ENCODE measurements at places on chromosomes 6 and 20.

DNA sequence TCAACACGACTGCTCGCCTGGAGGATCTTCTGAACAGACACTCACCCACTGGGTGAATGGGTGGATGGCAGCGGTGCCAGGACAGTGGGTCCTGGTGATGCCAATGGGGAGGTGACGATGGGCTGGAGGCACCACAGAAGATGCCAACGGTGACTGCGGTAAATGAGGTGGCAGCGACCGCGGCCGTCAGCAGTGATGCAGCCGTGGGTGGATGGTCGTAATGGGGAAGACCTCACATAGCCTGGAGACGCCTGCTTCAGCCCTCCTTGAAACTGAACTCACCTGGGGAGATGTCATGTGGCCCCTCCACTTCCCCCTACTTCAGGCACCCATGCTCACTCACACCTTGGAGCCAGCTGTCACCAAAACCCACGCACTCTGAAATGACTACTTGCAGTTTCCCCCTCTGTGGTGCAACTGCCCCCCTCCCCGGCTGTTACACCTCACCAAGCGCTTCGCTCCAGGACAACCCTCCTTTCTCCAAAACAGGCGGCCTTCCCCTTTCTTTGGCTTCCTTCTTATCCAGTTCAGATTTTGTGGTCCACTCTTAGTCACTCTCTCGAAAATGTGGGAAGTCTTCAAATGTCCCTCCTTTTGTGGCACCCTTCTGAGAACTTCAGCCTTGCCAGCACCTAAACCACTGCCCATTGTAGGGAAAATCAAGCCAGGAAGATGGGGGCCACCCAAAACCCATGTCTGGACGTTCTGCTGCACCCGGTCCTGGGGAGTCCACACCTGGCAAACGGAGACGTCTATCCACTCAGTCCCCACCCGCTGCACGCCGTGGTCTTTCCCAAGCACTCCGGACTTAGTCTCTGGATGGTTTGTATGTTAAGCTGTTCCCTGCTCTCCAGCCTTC, 10.4 kb upstream of the ABHD16B start:
- no peak for DNase-seq

GRCh38 chr6:70459235-70459634, 45.9 kb downstream of the FAM135A start:
- DNase-seq, result no peak

GRCh38 chr20:7911586-7912330, 28.5 kb downstream of the HAO1 start:
- DNase-seq, result no peak

DNA sequence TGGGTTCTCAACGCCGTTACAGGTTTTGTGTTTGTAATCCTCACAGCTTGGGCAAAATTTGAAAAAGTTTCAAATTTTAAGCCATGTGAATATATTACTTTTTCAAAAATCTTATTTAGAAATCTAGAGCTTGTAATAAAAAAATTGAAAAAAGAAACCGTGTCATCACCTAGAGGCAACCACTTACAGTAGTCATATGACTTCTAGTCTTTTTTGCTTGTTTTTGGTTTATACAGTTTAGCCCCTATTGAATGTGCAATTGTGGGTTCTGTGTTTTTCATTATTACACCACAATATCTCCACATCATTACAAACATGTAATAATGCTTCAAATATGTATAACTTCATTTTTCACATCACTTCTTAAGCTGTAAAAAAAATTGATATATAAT, 888 bp downstream of the DYNLRB1 start:
- DNase-seq, result no peak

GRCh38 chr6:169957351-169957963, 206.0 kb downstream of the ERMARD start:
- DNase-seq, result no peak

DNA sequence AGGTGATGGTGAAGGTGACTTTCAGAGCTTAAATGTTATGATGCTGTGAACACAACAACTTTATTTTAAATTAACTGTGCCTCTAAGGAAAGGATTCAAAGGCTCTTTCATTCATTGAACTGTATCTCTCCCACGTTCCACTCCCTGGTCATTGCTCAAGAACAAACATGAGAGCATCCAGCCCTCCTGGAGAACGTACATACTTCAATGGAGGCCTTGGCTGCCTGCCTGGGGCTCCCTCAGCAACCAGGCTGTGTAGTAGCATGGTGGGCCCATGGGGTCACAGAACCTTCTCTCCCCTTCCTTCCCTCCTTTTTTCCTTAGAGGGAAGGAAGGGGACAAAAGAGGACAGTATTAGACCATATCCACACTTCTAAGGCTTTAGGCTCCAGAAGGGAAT, 234.3 kb downstream of the CDC5L start:
- DNase-seq, result no peak

GRCh38 chr20:40562031-40562430, 127.0 kb downstream of the MAFB start:
- no peak for DNase-seq

GRCh38 chr20:62755817-62756724, 40.2 kb upstream of the MRGBP start:
- DNase-seq, result no peak

- DNase-seq, result no peak
Measured at GRCh38 chr6:89215391-89215790, 1.8 kb downstream of the GABRR1 start.

DNA sequence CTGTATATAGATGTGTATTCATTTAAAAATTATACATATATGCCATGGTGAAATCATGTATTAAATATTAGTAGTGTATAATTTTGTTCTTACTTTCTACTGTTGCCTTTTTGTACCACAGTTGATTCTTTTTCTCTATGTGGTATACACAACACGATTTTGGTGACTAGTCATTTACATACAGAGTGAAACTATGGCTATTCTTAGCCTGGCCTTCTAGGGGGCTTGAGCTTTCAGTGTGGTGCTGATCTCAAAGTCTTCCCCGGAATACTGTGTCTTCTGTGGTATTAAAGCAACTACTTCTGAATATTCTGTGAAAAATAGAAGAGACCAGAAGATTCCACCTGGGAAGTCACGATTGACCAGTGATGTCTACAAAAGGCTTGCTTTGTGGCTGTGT, 301.9 kb downstream of the UTRN start:
- no peak for DNase-seq

GRCh38 chr6:106749609-106750008, 120.2 kb downstream of the QRSL1 start:
- DNase-seq, result no peak

- no peak for DNase-seq
Measured at GRCh38 chr6:30171677-30172471, 8.5 kb downstream of the TRIM15 start.

DNA sequence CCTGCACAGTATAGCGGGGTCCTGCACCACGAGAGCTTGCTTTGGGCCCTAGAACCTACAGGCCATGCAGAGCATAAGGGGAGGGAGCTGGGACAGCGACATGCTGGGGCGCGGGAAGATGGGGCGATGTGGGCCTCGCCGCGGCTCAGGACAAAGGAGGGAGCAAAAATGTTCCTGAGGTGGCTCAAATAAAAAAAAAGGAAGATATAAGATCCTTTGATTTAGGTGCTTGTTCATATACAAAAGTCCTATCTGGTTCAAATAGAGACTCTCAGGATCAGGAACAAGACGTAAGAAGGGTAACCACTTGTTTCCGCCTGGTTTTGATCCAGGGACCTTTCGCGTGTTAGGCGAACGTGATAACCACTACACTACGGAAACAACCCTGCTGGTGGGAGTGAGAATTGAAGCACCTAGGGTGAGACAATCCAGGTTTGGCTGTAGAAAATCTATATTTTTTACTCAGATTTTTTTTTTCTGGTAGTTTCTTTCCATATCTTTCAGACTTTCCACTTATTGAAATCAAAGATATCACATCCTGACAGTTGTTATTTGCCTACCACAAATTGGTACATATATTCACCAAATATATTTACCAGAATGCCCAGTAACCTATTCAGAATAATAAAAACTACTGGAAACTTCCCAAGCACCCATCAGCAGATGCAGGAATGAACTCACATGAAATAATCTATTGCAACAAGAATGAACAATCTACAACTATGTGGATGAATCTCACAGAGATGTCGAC, 177.9 kb upstream of the ZNF184 start:
- DNase-seq, result no peak

DNA sequence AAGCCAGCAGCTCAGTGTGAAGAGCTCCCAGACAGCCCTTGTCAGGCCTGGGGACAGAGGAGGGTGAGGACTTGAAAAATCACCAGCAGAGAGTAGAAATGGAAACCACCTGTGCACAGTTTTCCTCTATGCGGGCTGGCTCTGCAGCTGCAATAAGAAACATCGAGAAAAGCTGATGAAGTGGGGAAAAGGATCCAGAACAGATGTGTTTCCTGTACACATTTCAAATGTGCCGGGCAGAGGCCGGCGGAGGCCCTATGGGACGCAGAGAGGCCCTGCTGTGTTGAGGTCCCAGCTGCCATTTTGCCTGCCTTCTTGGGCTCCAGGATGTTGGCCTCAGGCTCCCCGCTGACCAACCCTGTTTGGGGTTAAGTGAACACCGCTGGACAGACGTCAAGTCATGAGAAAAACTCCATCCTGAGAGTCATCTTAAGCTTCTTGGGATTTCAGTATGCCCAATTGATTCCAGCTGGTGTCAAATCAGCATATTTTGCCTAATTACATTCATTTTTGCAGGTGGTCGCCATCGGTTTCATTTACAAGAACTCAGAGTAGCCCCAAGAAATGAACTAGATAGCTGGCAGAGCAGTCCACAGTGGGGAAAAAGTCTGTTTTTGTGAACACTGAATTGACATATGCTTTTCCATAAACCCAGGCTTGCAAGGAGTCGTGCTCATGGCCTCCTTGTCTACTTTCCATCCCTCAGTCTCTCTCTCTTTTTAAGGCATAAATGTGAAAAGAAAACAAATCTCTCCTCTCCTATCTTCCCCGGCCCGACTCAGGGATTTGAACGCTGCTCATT, 150.4 kb upstream of the PHACTR3 start:
- DNase-seq, result no peak

GRCh38 chr6:72631480-72631879, 9.6 kb downstream of the KCNQ5 start:
- DNase-seq, result no peak

GRCh38 chr6:71412559-71413140, 124.0 kb downstream of the OGFRL1 start:
- no peak for DNase-seq

DNA sequence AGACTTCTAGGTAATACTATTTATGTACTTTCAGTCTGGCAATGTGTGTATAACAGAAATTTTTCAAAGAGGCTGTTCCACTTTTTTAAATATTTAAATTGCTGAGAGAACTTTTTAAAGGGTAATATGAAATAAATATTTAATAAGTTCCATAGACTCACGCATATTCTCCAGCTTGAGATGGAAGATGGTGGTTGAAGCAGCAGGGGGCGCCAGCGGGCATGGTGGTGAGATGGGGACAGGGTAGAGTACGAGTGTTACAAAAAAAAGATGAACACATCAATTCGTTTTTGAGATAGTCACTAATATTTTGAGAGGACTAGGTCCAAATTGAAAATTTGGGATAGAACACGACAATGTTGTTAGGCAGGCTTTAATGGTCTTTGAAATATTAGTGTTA, 68.4 kb downstream of the RSPO3 start:
- DNase-seq, result peak; percentile 20

- no peak for DNase-seq
Measured at GRCh38 chr6:161064915-161065314, 73.3 kb downstream of the MAP3K4 start.

DNA sequence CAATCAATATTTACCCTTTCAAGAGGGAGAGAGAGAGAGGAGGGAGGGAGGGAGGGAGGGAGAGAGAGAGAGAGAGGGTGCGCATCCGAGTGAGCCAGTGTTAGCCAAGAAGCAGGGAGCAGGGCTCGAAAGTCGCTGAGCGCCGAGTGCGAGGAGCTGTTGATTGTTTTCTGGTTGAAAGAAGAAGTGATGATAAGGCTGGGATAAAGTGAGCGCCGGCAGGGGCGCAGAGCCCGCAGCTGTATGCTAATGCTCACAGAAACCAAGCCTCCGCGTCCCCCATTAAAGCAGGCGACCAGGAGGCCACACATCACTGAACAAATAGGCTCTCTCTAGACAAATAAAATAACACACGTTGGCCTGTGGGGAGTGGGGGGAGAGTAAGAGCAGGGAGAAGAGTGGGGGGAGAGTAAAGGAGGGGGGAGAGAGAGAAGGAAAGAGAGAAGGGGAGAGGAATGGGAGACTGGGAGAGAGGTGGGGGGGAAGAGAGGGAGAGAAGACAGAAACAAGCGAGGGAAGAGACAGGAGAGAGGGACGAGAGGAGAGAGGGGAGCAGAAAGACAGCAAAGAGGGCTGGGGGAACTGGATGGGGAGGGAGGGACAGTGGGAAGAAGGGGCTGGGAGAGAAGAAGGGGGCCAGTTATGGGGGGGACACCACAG, 5.0 kb upstream of the INSM1 start:
- no peak for DNase-seq

GRCh38 chr6:161732594-161732993, 458.7 kb upstream of the AGPAT4 start:
- no peak for DNase-seq

DNA sequence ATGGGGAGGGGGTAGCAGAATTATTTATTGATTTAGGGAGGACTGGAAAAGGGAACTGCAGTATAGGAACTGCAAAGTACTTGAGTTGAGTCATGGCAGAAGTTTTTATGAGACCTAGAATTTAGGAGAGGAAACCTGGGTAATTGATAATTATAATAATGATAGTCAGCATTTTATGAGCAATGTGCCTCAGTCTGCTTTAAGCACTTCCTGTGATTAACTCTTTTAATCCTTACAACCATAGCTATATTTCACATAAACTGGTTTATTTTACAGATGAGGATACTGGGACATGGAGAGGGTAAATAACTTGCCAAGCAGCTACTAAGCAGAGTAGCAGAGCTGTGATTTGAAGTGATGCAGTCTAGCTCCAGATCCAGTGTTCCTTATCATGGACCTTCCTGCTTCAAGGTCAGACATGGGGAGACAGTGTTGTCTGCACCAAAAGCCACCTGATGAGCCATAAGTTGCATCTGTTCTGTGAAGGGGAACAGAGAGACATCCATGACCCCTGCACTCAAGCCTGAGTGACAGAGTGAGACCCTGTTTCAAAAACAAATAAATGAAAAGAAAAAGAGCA, 13.6 kb downstream of the LRRC1 start:
- DNase-seq, result no peak

DNA sequence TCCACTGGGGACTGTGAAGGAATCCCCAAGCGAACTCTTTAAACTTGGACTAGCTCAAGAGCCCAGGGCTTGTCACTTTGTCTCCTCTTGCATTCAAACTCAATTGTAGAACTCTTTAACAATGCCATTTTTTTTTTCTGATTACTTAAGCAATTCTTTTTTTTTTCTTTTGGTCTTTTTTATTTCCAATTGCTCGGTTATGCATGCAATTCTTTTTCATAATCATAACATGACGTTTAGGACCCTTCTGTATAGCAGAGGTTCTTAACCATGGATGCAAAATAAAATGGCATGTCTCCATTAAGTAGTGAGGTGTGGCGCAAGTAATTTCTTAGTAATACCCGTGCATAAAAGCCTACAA, 466 bp upstream of the BFSP1 start:
- DNase-seq, result no peak

DNA sequence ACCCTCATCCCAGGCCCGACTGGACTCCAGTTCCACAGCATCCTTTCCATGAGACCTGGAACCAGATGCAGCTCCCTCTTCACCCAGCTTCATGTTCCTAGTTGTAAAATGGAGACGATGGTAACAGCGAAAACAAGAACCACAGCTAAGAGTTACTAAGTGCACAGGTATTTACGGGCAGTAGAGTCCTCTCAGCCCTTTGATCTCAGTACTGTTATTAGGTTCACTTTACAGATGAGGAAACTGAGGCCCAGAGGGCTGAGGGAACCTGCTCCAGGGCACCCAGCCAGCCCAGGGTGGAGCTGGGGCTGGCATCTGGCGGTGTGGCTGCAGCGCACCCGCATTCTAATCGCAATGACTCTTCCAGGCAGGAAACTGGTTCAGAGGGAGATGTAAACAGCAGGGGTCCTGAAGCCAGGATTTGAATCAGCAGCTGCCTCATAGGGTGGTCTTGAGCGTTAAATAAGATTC, 858 bp downstream of the BCAS1 start:
- no peak for DNase-seq

Data from stimulated activated CD8-positive, alpha-beta memory T cell treated with anti-CD3 and anti-CD28 coated beads, Interleukin-7, amount 100 ng/mL, for 4 hours (primary cell).